ENCODE measurements at places on chromosomes 1 and 21.

- DNase-seq = no peak
These were observed 9.7 kb downstream of the ARHGEF2 start for GRCh38 chr1:155968670-155969069.

- no peak for DNase-seq
These were observed 361.0 kb downstream of the ADGRL2 start for GRCh38 chr1:82161700-82162141.

DNA sequence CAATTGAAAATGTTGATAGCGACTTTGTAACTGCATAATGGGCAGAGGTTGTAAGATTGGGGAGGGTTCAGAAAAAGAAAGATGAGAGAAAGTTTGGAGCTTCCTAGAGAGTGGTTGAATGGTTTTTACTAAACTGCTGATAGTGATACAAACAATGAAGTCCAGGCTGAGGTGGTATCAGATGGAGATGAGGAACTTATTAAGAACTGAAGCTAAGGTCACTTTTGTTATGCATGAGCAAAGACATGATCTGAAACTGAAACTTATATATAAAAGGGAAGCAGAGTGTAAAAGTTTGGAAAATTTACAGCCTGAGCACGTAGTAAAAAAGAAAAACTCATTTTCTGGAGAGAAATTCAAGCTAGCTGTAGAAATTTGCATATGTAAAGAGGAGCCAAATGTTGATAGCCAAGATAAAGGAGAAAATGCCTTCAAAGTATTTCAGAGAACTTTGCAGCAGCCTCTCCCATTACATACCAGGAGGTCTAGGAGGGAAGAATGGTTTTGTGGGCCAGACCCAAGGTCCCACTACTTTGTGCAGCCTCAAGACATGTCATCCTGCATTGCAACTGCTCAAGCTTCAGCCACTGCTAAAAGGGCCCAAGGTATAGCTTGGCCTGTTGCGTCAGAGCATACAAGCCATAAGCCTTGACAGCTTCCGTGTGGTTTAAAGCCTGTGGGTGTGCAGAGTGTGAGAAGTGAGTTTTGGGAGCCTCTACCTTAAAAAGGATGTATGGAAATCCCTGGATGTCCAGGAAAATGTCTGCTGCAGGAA lies 843.9 kb downstream of the AMY1C start:
- no peak for DNase-seq

- DNase-seq = no peak
These were observed 75.9 kb upstream of the CACYBP start for GRCh38 chr1:174923820-174924219.

GRCh38 chr1:36471830-36472641 lies 7.9 kb upstream of the MRPS15 start:
- DNase-seq = no peak

DNA sequence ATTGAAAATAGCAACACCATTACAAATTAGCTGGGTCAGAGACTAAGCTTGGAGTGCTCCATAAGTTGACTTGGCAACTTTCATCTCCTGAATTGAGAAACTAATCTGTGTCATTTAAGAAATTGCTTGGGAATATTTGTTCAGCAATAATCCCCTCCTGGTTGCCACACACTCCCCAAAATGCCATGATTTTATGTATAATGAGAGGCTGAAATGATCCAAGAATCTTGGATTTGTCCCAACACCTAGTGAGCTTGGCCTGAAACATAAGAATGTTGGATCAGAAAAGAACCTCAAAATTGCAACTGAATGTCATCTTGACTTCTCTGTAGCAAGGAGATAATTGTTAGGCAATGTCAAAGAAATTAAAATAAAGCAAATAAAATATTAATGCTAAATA lies 805.9 kb upstream of the ADAMTS5 start:
- no peak for DNase-seq

- no peak for DNase-seq
These were observed 11.9 kb downstream of the RPL5 start for GRCh38 chr1:92843429-92844352.

GRCh38 chr1:162939035-162939434 lies 78.1 kb upstream of the CCDC190 start:
- DNase-seq = no peak

GRCh38 chr1:3274972-3275371 lies 179.5 kb upstream of the ARHGEF16 start:
- DNase-seq = no peak

DNA sequence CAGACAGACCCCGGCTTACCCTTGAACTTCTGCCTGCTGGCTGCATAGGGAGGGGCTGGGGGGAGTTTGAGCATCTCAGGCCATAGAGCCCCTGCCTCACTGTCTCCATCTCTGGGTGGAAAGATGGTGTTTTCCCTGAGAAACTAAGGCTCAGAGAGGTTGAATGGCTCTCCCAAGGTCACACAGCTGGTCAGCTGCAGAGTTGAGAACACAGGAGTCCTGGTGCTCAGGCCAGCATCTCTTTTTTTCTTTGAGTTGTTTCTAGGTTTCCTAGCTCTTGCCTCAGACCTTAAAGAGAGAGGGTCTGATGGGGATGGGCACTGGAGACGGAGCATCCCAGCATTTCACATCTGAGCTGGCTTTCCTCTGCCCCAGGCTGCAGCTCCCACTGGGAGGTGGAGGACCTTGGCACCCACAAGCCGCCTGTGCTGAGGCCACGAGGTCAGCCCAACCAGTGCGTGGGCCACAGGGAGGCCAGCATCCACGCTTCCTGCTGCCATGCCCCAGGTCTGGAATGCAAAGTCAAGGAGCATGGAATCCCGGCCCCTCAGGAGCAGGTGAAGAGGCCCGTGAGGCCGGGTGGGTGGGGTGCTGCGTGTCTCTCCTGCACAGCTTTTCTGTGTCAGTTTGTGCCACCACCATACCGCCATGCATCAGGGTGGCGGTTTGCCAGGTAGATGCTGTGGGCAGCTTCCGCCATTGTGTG lies 21.8 kb downstream of the PCSK9 start:
- no peak for DNase-seq

- no peak for DNase-seq
These were observed 307.6 kb upstream of the PLXNA2 start for GRCh38 chr1:208551633-208552320.

DNA sequence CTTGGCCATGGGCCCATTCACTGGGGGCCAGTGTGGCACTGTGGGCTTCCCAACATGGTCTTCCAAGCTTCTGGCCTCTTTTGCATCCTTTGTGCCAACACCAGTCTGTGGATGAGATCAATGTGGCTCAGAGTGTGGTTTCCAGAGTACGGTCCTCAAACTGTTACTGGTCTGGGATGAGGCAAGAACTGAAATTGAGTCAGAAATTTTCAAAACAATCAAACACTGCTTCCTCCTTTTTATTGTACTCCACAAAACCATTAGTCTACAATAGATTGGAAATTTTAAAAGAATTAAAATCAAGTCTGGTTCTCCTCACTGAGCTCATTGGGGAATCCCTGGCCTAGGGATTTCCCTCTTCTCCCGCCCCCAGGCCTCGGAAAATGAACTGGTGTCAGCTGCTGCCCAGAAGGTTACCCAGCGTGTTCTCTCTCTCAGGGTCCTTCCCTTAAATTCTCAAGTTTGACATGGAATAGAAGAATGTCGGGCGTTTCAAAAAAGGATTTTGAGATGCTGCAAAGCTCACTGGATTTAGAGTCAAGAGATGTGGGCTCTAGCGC lies 222.0 kb downstream of the SDCCAG8 start:
- no peak for DNase-seq

DNA sequence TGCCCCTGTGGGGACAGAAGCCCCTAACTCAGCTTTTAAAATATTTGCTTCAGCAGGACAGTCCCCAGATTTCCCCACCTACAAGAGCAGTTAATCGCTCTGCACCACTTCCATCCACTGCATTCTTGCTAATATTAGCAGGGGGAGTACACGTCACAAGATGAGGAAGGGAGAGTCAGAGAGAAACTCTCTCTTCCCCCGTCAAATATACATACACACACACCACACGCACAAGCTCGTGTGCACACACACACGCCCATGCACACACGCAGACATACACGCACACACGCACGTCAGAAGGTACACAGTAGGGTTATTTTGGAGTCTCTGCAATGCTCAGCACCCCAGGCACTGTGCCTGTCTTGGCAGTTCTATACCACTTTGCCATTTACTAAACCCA lies 2.1 kb downstream of the CLCA1 start:
- no peak for DNase-seq

DNA sequence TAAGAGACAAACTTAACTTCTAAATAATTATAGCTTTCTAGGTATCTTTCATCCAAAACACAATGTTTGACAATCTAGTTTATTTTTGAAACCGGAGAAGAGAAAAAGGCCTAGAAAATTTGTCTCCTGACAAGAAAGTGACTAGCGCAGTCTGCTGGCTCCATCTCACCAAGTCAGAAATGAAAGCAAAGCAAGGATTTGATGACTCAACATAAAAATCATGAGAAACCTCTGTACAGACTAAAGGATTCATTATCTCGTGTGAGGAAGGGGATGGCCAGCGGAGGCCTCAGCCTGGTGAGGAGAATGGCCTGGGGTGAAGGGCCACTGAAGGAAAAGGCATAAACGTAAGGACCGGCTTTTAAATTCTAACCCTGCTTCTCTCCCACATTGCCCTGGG lies 20.0 kb upstream of the TSNAX start:
- no peak for DNase-seq

- no peak for DNase-seq
These were observed 268.6 kb downstream of the SETD4 start for GRCh38 chr21:35791541-35792325.

DNA sequence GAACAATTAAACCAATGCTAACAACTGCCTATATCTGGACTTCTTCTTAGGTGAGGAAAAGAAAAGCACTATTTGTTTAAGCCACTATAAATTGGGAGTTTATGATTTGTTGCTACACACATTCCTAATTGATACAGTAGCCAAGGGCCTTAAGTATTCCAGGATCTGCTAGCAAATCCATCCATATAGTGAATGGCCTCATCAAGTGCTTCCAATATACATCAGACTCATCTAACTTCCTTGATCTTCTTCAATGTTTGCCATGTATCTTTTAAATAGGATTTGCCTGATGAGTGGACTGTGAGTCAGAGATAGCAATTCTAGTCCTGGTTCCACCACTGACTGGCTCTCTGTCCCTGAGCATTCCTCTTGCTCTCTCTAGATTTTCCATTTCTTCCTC lies 430.2 kb downstream of the OMA1 start:
- DNase-seq = no peak

GRCh38 chr21:37040212-37040611 lies 32.7 kb downstream of the PIGP start:
- no peak for DNase-seq

- no peak for DNase-seq
These were observed 46.7 kb downstream of the ZBTB18 start for GRCh38 chr1:244097523-244098405.

- DNase-seq = no peak
These were observed 108.2 kb downstream of the CDC7 start for GRCh38 chr1:91608876-91609275.

DNA sequence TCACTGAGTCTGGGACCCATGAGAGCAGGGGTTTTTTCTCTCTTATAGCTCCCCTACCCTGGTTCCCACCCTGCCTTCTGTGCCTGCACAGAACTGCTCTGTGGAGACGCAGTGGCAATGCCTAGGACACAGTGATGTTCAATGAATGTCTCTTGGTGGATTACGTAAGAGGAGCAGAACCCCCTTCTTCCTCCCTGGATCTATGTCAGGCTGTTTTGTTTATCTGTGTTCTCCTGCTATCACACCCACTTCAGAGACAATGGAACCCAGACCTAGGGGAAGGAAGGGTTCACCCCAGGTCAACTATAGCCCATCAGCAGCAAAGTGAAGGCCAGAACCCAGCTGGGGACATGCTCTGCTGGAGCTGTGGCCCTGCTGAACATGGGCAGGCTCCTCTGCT lies 2.0 kb downstream of the HPCAL4 start:
- peak; percentile 54 for DNase-seq

- DNase-seq = no peak
These were observed 1.5 kb upstream of the TMEM200B start for GRCh38 chr1:29125237-29125641.

- DNase-seq = no peak
These were observed 70.9 kb downstream of the PRDM16 start for GRCh38 chr1:3139871-3140361.

- no peak for DNase-seq
These were observed 33.9 kb downstream of the MPZL1 start for GRCh38 chr1:167755654-167756053.

Measured in cerebellum (tissue), 4 donors.